Activated CD8-positive, alpha-beta memory T cell treated with anti-CD3 and anti-CD28 coated beads for 24 hours (primary cell): ENCODE measurements at places on chromosomes 4 and X.

GRCh38 chr4:34732176-34732950 lies 1512.0 kb downstream of the ARAP2 start:
- no peak for DNase-seq

GRCh38 chr4:54959651-54960116 lies 165.7 kb downstream of the KDR start:
- DNase-seq = no peak

GRCh38 chr4:101064541-101065180 lies 282.7 kb downstream of the PPP3CA start:
- DNase-seq = no peak

DNA sequence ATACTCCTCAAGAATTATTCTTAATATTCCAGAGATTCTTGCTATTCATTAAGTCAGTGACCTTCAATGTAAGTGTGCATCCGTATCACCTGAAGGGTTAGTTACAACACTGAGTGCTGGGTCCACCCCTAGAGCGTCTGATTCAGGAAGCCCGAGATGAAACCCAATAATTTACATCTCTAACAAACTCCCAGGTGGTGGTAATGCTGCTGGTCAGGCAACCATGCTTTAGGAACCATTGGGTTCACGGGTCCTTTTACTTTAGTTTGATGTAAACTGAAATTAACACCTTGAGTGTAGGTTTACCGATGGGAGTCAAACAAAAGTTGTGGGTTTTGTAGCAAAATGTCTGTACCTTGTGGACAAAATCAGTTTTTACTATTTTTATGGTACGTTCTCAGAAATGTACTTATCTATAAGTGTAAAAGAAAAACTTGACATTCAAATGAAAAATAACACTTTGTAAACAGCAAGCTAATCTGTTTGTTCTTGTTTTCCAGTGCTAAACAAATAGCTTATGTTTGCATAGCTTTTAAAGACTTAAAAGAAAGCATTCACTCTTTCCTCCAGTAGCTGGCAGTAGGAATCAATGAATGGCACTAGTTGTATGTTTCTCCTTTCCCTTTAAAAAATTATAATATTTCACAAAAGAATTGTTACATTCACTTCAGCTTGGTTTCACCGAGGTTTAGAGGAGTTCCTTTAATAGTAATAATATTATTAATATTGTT lies 32.7 kb downstream of the ACE2 start:
- no peak for DNase-seq

GRCh38 chrX:153635388-153635787 lies 11.6 kb upstream of the DUSP9 start:
- DNase-seq = no peak

GRCh38 chr4:52638717-52639116 lies 20.4 kb downstream of the USP46 start:
- no peak for DNase-seq

DNA sequence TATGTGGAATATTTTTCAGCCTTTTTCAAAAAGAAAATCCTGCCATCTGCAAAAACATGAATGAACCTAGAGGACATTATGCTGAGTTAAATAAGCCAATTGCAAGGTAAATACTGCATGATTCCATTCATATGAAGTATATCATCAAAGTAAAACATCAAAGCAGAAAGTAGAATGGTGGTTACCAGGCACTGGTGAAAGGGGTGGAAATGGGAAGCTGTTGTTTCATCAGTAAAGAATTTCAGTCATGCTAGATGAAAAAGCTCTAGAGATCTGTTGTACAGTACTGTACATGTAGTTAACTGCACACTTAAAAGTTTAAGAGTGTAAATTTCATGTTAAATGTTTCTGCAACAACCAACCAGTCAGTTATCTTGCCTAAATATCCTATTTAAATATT lies 196.8 kb upstream of the ADGRL3 start:
- no peak for DNase-seq

- no peak for DNase-seq
Observed at GRCh38 chr4:24557026-24558025, 27.0 kb downstream of the DHX15 start.

DNA sequence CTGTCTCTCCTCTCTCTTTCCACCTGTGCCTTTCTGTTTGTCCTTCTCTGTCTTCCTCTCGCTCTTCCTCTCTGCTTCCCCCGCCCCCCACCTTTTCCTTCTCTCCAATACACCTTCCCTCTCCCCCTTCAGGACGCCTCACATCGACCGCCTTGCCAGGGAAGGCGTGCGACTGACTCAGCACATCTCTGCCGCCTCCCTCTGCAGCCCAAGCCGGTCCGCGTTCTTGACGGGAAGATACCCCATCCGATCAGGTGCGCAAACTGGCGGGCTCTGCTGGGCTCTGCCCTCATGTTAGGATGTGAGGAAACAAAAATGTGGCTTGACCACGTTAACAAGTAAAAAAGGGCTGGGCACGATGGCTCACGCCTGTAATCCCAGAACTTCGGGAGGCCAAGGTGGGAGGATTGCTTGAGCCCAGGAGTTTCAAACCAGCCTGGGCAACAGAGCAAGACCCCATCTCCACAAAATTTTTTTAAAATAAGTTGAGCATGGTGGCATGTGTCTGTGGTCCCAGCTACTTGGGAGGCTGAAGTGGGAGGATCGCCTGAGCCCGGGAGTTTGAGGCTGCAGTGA lies 35.2 kb downstream of the ARSF start:
- DNase-seq = no peak

DNA sequence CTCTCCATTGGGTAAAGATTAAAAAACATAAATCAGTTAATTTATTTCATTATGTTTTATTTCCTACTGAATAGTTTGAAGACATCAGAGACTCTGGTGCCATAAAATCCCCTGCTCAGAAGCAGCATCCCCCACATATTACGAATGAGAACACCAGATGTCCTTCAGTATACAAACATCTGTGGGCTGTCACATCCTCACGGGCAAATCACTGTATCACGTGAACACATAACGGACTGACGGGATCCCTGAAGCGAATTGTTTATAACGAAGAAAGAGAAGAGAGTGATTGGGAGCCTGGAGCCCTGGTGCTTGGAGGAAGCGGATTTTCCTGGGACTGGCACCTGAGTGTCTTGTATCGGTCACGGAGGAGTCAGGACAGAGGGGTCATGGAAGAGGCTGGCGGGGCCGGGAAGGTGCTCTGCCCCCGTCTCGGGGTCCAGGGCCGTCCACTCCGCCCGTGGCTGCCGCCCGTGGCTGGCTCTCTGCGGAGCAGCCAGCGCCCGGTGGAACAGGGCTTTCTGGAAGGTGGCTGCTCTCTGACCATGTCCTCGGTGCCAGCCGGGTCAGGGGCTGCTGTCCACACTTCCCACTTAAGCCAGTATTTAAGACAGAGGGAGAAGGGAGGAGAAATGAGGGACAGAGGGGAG lies 452.7 kb upstream of the FAT1 start:
- no peak for DNase-seq

- no peak for DNase-seq
Observed at GRCh38 chr4:205097-205756, 80.9 kb downstream of the ZNF718 start.

- no peak for DNase-seq
Observed at GRCh38 chr4:15996773-15997172, 33.8 kb upstream of the FGFBP2 start.

- no peak for DNase-seq
Observed at GRCh38 chr4:156085100-156085499, 131.4 kb upstream of the CTSO start.

DNA sequence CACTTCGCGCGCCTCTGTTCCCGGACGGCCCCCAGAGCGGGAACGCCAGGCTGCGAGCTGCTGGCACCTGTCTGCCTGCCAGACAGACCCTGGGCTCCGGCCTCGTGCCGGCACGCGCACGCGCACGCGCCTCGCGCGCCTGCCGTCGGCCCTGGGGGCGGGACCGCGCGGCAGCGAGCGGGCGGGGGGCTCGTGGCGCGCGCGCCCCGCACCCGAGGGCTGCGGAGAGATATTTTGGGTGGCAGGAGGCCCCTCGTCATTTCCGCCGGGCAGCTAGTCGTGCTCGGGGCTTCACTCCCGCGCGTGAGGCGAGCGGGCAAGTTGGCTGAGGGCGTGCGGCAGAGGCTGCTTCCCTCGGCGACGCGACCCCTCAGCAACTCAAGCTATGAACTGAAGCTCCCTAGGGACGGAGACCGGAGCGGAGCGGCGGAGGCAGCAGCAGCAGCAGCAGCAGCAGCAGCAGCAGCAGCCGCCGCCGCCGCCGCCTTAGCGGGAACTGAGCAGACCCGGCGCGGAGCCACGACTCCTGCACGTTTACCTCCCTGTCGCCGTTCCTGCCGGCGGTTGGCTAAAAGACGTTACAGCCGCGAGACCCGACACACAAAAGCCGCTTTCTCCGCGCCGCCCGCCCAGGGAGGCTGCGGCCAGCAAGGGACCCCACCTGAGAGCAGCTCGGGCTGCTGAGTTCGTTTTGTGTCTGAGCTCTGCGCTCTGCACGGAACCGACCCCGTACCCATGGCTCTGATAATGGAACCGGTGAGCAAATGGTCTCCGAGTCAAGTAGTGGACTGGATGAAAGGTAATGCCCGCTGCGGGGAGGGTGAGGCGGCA lies at the start of gene CNKSR2:
Gene CNKSR2 (plus strand): TSS at position 256 of the 831 bp plus-strand sequence. CDS start 480 bp downstream, at position 736.
- peak; percentile 83 for DNase-seq

GRCh38 chr4:567457-568350 lies 8.4 kb downstream of the TMEM271 start:
- peak; percentile 26 for DNase-seq

DNA sequence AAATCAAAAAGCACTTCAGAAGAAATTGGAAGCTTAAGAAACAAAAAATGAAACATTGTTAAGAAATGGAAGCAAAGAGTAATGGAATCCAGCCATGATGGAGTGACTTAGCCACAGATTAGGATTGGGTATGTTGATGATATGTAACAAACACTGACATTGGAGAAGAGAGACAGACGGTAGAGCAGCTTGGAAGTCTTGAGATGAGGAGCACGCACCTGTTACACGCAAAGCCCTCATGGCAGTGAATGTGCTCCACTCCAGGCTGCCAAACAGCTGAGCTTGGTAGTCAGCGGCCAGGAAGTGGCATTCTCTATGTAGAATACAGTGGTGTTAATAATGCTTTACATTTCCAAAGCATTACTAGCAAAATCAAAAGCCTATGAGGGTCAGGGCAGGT lies 56.9 kb upstream of the GPRIN3 start:
- no peak for DNase-seq

GRCh38 chr4:26319949-26320537 lies 771 bp upstream of the RBPJ start:
- DNase-seq = no peak

DNA sequence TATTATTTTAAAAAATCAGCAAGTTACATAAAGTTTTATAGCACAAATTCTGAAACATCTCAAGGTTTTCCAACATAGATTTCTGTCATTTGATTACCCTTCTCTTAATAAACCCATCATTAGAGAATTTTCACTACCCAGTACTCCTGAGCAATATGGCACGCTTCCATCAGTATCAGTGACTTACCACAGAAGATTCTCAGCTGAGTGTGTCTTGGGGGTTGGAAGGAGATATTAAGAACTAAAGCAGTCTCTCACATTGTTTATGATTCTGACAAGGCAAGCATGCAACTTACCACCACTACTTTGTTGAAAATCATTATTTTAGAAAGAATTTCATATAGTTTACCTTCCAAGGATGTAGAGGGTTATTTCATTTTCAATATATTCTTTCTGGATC lies 67.7 kb downstream of the INPP4B start:
- no peak for DNase-seq

DNA sequence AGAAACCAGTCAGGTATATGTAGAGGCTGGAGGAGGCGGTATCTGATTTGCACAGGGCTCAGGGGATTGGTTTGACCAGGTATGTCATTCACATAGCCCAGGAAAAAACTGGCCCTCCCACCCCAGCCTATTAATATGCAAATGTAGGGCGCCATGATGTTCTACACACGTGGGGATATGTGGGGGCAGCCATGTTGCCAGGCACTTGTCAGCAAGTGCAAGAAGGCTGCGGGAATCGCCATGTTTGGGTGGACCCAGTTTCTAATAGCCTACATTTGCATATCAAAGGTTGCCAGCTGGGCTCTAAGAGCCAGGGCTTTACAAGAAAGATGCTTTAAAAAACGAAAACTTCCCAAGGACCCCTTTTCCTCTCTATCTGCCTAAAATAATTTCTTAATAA lies 335.1 kb downstream of the SMARCA1 start:
- DNase-seq = no peak

- no peak for DNase-seq
Observed at GRCh38 chr4:74623041-74623440, 171.3 kb downstream of the BTC start.
